CD8-positive, alpha-beta memory T cell (primary cell): ENCODE measurements at places on chromosomes 1 and 21.

GRCh38 chr1:233543338-233544255 is 70.3 kb upstream of the KCNK1 start:
- DNase-seq, result no peak

DNA sequence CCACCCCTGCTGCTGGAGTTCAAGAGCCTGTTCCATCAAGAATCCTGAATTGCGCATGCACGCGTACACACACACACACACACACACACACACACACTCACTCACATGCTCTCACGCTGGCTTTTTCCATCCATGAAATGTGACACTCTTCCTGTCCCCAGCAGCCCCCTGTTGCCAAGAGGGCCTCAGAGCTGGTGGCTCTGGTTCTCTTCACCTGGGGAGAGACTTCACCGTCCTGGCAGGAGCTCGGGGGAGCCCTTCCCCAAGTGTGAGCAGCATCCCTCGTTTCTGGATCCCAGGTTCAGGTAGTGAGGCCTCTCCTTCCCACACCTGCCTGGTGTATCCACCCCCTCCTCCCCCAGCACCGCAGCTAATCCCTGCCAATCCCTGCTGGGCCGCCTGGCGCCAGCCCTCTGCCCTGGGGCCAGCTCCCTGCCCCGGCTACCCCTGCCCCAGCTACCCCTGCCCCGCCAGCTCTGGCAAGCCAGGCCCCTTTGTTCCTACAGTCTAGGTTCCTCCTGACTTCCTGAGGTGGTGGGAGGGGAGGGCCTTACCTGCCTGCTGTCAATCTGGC is 9.9 kb downstream of the PLOD1 start:
- DNase-seq, result no peak

GRCh38 chr1:155107309-155108264 is 20.1 kb upstream of the EFNA1 start:
- no peak for DNase-seq

GRCh38 chr1:5239911-5240310 is 585.5 kb downstream of the AJAP1 start:
- no peak for DNase-seq

GRCh38 chr1:42114229-42114628 is 39.0 kb upstream of the GUCA2B start:
- no peak for DNase-seq
